GM23338 (cell line): ENCODE measurements at places on chromosomes 1 and 21.

GRCh38 chr1:247110627-247111258, 6.6 kb upstream of the ZNF669 start:
- DNase-seq: peak; percentile 58

- DNase-seq: peak; percentile 43
Measured at GRCh38 chr1:206723805-206724472, 39.2 kb downstream of the MAPKAPK2 start.

DNA sequence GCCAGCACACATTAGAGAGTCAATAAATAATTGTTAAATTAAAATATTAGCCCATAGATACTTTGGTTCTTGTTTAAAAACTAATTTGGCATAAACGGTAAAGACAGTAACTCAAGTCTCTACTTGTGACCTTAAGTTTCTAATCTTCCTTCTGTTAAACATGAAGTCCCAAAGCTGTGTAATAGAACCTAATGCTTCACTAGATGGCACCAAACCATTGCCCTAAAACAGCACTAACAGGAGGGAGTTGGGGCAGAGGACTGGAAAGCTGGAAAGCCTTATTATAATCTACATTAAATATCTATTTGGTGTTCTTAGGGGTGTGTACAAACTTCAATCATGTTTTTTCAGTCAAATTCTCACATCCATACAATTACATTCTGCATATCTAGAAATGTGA, 176.7 kb downstream of the OLFM3 start:
- DNase-seq: peak; percentile 75

GRCh38 chr1:60118085-60118484, 44.5 kb upstream of the C1orf87 start:
- no peak for DNase-seq

DNA sequence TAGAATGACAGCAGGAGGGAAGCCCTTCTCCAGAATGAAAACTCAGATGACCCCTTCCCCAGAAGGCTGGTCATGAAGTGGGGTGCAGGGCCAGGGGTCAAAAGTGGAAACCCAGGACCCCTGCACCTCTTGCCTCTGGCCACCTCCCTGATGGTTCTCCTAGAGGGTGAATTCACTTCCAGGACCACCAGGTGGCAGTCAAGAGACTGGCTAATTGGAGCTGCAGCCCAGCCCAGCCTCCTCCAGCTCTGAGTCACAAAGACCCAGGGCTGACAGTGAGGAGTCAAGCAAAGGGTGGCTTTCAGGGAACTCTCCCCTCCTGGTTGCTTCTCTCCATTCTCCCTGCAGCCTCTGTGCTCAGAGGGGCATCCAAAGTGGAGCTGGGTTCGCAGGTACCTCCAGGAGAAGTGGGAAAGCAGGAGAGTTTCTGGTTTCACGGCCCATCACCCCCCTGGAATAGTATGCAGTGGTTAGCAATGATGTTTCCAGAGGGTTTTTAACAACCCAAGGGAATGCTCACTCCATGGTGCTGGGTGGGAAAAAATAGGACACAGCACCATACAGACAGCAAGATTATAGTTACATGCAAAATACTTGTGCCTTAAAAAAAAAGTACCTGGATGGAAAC, 6.1 kb upstream of the EPHB2 start:
- DNase-seq: peak; percentile 90
